ENCODE measurements at places on chromosomes 5 and 9.

DNA sequence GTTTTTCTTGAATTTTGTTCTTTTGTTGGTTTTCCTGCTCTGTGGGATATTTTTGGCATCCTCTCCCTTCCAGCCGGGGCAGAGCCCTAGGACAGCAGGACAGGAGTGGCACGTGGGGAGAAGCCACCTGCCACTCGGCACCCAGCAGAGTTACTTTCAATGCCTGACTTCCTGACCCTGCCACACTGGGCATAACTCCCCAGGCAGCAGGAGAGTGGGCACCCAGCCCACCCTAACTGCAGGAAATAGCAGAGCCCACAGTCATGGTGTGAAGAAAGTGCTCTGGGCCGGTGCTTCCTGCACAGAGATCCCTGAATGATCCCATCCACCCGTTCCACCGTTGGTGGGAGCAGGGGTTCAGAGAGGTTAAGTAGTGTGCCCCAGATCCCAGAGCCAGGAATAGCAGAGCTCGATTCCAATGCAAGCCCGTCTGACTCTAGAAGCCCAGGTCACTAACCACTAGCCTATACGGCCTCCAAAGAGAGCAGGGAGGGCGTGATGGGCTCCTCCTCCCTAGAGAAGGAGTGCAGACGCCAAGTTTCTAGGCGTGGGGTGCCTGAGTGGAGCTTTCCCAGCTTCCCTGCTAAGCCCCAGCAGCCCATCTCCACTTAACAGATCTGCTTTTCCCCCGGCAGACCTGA is 8.1 kb upstream of the NUP214 start:
- DNase-seq: no peak

- no peak for DNase-seq
Measured at GRCh38 chr5:9587135-9587534, 41.3 kb upstream of the SEMA5A start.

DNA sequence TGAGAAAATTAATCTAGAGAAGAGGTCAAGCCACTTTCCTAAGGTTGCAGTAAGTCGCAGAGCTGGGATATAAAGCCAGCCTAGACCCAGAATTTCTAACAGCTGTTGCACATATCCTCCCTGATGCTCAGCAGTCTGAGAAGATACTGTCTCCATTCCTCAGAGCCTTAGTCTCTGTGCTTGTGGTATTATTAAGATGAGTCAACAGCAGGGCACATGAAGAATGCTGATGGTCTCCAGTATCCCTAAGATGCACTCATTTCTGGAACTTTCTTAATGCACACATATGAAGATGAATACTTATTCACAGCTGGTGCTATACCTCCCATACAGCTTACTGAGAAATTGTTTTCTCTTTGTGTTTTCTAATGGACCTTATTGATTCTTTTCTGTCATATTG is 32.5 kb downstream of the SGCD start:
- DNase-seq: peak; percentile 85

- DNase-seq: no peak
Measured at GRCh38 chr5:137935190-137935589, 45.9 kb downstream of the PKD2L2 start.

- no peak for DNase-seq
Measured at GRCh38 chr9:108468364-108468763, 387.4 kb downstream of the ACTL7B start.

- DNase-seq: no peak
Measured at GRCh38 chr9:27717991-27718390, 144.7 kb upstream of the C9orf72 start.
